ENCODE measurements at places on chromosomes 4 and X.

DNA sequence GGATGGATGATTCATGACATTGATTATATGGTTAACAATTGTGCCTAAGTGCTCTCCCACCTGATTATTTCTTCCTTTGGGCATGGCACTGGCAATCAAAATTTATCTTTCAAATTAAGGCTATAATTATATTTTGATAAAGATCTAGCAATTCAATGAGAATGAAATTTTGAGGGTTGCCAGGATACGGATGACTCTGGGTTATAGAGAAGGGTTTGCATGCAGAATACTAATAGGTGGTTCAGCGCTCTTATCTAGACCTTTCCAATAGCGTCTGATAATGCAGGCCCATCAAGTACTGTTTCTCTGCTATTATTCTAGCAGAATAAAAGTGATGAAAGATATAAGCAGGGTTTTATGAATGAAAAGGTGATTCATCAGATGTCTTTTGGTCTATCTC, 74.9 kb upstream of the SCML1 start:
- no peak for DNase-seq

- DNase-seq, result no peak
Observed at GRCh38 chr4:139743027-139743426, 77.4 kb downstream of the MGST2 start.

- DNase-seq, result no peak
Observed at GRCh38 chr4:101282076-101282844, 65.1 kb downstream of the PPP3CA start.

DNA sequence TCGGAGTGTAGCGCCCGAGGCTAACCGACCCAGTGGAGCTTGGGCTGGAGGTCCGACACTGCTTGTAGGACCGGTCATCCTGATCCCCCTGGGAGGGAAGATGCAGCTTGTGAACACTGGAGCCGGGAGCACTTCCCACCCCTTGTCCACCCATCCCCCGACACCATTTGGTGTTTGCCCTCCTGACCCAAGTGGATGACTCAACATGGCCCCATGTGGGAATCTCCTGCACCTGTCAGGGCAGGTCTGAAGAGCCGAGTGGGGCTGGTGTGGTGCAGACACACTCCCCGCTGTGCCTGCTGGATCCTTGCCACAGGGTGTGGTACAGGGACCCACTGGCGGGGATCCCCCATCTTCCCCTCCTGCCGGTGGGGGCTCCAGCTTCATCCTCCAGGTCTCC, 90.0 kb upstream of the AFAP1 start:
- no peak for DNase-seq

DNA sequence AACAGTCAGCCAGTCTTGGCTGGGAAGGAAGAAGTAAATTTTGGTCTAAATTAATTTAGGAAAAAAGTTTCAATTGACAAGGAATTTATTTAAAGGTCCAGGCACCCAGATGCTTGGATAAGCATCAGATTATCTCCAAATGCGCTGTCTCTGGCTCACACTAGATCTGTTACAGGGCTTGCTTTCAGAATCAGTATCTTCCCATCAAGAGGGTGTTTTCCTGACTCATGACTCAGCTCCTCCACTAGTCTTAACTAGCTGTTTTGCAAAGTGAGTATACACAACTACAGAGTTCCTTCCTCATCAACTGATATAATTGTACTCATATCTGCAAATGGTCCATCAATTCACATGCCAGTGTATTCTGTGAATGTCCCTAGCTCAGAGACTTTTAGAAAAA, 482.1 kb upstream of the CPEB2 start:
- DNase-seq, result no peak

GRCh38 chr4:140654495-140654814, 85.7 kb upstream of the UCP1 start:
- no peak for DNase-seq

All from stimulated activated CD4-positive, alpha-beta T cell treated with anti-CD3 and anti-CD28 coated beads, TNF-alpha, amount 100 ng/mL, for 24 hours (primary cell).